ENCODE measurements at places on chromosomes 2 and 18.
A peak's percentile ranks its signal among the peaks of the same experiment; 100 is the strongest.

- no peak for DNase-seq
Observed at GRCh38 chr2:207975921-207976320, 49.4 kb downstream of the PLEKHM3 start.

DNA sequence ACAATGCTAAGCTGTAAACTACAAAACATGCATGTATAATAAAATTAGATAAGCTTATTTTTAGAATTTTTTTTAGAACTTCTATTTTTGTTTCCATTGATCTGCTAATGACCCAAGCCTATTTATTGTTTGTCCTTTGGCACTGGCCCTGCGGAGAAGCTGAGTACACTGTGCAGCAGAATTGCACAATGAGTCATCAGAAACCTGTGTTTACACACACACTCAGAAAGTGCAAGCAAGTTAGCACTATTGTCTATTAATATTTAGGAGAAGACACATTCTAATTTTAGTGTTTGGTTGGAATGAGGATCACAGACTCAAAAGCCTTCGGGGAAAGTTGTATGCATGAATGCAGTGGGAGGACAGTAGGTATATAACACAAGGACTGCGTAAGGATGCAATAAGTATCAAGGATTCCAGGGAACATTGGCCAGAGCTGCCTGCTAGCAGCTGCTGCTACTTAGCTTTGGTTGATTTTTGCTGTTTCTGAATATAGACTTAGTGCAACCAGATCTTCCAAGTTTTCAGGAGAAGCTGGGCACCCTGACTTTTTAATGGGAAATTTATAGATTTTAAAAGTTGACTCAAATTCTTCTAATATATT lies 128.2 kb downstream of the KCNH7 start:
- no peak for DNase-seq

- DNase-seq: no peak
Observed at GRCh38 chr2:188477564-188478103, 186.0 kb downstream of the GULP1 start.

- no peak for DNase-seq
Observed at GRCh38 chr2:112923967-112924338, 13.0 kb downstream of the IL37 start.

- peak; percentile 85 for DNase-seq
Observed at GRCh38 chr2:28613633-28614501, 118.0 kb downstream of the PLB1 start.

DNA sequence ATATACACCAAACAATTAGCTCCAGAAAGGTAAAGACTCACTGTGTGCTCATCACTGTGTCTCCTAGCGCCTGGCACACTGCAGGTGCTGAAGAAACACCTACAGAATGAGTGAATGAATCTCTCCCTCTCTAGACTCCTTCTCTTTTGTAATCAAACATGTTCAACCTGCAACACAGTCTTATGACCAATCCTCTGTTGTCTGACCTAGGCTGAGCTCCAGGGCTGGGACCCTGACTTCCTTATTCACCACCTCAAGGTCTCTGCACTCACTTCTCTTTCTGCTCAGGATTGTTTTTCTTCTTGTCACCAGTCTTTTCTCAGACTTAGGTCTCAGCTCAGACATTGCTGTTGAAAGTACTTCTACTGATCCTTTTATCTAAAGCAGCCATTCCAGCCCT lies 9.8 kb downstream of the CKAP2L start:
- DNase-seq: no peak

GRCh38 chr2:241871538-241872312 lies 2.2 kb downstream of the RTP5 start:
- DNase-seq: no peak

- no peak for DNase-seq
Observed at GRCh38 chr2:106667478-106668070, 180.4 kb downstream of the CD8B2 start.

DNA sequence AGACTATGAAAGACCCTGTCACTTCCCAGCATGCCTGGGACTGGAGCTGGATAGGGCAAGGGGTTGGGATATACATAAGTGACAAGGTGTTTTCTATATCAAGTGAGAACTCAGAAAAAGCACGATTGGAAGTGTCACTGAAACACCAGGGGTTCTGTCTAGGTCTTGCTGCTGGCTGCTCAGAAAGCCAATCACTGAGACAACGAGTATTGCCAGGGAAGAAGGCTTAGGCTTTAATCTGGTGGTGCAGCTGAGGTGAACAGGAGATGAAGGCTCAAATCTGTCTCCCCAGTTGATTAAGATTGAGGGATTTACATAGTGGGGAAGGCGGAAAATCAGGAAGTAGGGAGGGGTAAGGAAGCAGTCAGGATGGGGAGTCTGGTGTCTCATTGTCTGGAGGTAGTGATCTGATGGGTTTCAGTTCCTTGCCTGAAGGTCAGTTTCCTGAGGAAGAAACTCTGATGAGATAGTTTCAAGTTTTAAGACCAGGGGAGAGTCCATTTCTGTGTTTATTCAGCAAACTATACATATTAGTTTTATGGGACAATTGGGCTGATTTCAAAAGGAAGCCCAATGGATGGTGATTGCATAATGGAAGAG lies 3.5 kb upstream of the C2orf74 start:
- DNase-seq: no peak

DNA sequence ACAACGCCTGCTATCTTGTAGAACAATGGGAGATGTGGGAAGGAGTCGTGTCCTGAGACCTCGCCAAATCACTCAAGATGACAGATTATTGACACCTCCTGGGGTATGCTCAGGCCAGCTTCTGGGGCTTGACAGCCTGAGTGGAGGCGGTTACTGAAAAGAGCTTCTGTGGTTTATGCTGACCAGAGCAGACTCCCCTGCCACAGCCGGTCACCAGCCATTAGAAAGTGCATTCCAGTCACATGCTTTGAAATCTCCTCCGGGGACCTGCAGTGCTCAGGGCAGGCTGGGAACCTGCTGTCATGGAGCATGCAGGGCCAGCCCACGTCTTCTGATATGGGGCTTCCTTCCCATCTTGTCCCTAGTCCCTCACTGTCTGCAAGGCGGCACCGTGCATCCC lies 215.9 kb downstream of the SEPTIN10 start:
- no peak for DNase-seq

DNA sequence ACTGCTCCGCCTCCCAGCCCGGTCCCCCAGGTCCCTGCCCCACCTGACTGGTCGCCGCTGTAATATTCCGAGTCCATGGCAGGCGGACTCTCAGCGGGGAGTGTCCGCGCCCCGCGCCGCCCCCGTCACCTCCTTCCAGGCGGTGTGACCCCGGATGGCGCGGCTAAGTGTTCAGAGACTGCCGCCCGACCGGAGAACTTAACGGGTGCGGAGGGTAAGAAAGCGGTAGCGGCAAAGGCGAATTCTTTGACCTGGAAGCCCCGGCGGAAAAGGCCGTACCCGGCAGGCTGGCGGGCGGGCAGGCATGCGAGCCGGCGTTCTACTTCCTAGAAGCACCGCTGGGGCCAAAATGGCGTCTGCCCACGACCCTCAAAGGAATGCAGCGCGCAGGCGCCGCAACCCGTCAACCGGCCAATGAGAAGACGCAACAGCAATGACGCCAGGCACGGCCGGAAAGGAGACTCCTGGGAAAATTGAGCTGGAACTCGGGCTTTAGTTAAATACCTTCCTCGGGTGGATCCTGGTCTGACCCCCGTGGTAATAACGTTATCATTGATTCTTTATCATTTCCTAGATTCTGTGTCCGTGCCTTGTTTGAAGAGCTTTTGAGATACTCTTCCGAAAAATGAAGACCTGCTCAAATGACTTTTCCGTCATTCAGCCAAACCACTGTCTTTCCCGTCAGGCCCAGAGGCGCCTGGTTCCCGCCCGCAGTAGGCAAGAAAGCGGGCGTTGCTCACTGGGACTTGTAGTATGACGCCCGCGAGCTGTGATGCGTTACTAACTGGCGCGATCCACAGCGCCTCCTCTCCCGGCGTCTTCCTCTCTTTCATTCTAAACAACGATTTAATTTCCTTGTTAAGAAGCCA lies at the start of gene IWS1:
Gene IWS1 (minus strand): TSS at position 358 of the 869 bp plus-strand sequence. CDS start 281 bp downstream, at position 77.
- peak; percentile 98 for DNase-seq

- DNase-seq: peak; percentile 88
Observed at GRCh38 chr2:227472265-227473121, 537 bp downstream of the AGFG1 start.

GRCh38 chr2:141554810-141555209 lies 576.0 kb downstream of the LRP1B start:
- DNase-seq: no peak

- no peak for DNase-seq
Observed at GRCh38 chr18:73752546-73752945, 395.1 kb downstream of the FBXO15 start.

DNA sequence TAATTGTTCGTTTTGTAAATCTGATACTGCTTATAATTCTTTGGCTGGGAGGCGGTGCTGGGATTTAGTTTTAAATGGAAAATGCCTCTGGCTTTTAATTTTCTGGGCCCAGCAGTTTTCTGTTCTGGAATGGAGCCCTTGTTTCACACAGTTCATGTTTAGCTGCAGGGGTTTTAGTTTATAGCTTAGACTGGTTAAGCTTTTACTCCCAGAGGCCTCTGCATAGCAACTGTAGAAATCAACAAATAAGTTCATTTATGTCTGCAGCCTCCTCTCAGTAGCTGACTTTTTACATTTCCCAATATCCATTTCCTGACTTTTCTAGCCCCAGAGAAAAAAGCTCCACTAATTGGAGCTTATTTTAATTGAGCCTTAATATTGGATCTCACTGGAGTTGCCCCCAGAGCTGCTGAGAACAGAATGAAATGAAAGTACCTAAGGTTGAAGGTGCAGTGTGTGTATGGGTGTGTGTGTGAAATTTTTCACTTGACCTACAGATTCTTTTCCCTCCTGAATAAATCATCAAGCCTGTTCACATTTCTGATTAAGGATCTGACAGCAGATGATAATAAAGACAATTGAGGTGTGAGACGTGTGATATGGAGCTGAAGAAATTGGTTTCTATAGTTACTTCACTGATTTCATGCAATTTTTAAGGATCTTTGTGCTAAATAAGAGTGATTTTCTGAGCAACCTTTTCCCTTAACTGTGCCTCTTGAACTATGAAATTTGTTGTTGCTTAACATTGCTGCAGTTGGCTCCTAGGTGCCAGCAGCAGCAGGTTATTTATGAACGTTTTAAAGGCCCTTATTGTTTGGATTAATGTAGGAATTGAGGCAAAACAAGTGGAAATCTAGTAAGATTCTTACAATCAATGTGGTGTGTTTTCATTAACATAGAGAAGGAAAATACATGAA lies 109.6 kb downstream of the TAF4B start:
- DNase-seq: no peak

DNA sequence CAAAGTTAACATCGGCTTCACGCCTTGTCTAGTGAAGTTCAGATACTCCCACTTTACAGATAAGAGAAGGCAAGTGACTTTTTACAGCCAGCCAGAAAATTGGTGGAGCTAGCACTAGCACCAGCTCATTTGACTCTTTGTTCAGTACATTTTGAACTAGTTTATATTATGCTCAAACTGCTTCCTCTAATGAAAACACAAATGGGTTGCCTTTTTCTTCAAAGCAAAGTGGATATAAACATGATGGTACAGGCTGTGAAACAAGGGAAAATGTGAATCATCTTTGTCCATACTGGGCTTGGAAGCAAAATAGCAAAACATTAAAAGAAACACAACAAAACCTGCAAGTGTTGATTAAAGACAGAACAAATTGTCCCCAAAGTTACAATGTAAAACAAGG lies 99.6 kb upstream of the LHCGR start:
- no peak for DNase-seq

DNA sequence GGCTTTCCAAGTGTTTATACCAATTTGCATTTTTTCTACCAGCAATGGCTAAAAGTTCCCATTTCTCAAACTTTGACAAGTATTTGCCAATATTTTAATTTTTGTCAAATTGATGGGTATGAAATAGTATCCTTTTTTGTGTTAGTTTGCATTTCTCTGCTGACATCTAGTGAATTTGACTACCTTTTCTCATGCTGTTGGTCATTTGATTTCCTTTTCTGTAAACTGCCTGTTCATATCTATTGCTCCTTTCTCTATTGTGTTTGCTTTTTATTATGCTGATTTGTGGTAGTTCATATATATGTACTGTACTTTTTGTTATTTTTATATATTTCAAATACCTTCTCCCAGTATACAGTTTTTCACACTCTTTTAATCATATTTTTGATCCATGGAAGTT lies 149.4 kb downstream of the PMAIP1 start:
- no peak for DNase-seq

- DNase-seq: no peak
Observed at GRCh38 chr2:204776781-204777559, 231.7 kb downstream of the PARD3B start.

- DNase-seq: no peak
Observed at GRCh38 chr2:48589170-48589767, 28.4 kb upstream of the GTF2A1L start.

GRCh38 chr2:239827523-239827890 lies 197.6 kb downstream of the NDUFA10 start:
- no peak for DNase-seq

DNA sequence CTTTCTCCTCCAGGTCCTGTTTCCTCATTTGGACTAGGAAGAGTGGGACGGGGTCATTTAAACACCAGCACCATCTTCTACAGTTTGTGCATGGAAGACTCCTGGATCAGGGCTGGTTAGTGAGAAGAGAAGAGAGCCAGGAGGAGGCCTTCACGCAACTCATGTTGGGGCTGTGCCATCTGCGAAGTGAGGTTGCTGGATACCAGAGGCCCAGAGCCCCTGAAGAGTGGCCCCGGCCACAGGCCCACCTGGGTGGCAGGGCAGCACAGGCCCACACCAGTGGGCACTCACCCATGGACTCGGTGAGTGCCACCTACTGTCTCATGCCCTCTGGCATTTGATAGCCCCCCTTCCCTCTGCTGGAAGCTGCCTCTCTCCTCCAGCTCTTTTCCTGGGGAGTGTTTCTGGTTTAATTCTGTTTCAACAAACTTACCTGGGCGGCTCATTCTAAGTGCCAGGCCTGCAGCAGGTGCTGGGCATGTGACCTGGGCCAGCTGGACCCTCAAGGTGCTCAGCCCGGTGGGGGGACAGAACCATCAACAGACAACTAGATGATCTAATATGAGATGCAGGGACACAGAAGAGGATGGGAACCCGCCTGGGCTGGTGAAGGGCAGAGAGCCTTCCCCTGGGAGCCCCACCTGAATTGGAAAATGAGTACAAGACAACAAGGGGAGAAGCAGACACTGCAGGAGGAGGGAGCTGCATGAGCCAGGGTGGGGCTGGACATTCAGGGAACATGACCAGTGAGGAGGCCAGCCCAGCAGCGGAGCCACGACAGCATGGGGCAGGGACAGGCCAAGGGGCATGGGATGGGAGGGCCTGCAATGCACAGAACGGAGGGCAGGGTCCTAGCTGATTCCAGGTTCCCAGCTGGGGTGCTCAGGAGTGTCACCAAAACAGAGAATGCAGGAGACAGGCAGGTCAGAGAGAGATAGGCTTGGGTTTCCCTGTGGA lies 70.6 kb downstream of the MARCO start:
- peak; percentile 46 for DNase-seq

- no peak for DNase-seq
Observed at GRCh38 chr2:204289066-204289465, 256.2 kb upstream of the PARD3B start.

DNA sequence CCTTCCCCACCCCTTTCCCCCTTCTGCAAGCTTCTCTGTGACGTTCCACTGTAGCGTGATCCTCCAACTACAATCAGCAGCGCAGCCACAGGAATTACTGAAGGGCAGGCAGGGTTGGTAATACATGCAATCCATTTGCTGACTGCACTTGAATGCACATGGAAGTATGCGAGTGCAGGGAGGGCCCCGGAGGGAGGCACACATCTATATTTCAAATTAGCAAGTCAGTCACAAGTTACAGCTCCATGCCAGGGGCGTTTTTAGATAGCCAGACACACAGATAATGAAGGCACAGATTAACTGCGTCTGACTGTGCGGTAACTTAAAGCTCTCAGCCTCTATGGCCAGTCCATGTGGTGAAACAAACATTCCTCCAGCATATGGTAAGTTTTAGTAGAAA lies 209.2 kb upstream of the GATA6 start:
- DNase-seq: no peak

GRCh38 chr2:207933396-207934065 lies 91.8 kb downstream of the PLEKHM3 start:
- DNase-seq: no peak
